ENCODE measurements at places on chromosomes 11 and 22.

DNA sequence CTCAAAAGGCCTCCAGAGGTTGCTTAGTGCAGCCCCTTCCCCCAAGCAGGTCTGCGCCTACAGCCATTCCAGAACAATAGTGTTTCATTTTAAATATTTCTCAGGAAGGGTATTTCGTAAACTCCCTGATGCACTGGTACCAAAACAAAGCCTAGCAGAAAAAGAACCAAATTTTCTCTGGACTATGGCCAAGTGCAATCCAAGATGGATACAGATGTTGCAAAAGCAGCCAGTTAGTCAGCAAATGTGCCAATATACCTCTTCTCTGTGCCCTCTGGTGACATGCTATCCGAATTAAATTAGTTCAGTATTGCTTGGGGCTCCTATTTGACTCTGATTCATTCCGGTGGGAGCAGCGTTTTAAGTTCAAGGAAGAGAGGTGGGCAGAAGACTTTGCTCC lies 247.8 kb downstream of the NTM start:
- no peak for DNase-seq

GRCh38 chr22:35991168-35991567 lies 37.5 kb downstream of the RBFOX2 start:
- no peak for DNase-seq

GRCh38 chr22:48091060-48091650 lies 1328.7 kb downstream of the TBC1D22A start:
- DNase-seq: no peak

DNA sequence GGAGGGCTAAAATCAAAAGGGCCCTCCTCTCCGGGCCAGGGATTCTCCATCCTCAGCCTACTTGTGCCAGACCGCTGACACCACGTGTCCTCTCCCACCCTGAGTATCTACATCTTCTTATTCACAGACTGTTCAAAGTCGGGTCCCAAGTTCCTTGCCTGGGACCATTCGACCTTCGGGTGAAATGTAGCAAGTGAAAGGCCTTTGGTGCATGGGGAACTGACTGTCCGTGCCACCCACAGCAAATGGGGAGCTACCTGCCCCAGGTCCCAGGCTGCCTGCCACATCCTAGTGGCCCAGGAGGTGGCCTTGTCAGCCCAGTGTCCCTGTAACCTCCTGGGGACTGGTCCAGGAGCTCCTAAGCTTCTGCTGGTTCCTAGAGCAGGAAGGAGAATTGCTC lies 67.3 kb downstream of the RTL6 start:
- DNase-seq: no peak

- DNase-seq: no peak
Observed at GRCh38 chr11:111879637-111879960, 258 bp downstream of the CFAP68 start.

- no peak for DNase-seq
Observed at GRCh38 chr11:116104498-116105174, 600.4 kb upstream of the CADM1 start.

DNA sequence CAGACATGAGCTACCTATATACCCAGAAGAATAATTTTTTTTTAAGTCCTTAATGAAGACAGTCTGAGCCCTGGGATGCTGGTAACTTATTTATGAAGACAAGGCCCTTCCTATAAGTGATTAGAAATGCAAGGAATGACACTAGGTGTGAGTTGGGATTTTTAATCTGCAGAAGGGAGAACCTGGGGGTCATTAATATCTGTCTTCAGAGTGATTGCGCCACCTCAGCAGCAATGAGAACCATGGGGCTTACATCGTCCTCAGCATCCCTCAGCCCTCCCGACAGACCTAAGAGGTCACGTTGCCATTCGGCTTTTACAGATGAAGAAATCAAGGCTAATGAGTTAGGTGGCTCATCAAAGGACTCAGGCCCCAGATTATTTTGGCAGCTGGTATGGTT lies 55.6 kb downstream of the MCM5 start:
- no peak for DNase-seq

DNA sequence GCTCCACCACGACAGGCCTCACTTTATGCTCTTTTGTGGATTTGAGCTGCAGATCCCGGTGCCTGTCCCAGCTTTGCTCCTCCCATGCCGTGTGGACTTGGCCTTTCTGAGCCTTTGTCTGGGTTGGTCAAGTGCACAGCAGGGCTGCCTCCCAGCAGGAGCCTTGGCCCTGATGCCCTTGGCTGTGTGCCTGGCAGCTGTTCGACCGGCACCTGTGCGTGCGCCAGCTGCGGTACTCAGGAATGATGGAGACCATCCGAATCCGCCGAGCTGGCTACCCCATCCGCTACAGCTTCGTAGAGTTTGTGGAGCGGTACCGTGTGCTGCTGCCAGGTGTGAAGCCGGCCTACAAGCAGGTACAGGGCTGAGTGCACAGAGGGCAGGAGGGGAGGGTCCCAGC lies 46.5 kb downstream of the MYO7A start:
- DNase-seq: no peak

DNA sequence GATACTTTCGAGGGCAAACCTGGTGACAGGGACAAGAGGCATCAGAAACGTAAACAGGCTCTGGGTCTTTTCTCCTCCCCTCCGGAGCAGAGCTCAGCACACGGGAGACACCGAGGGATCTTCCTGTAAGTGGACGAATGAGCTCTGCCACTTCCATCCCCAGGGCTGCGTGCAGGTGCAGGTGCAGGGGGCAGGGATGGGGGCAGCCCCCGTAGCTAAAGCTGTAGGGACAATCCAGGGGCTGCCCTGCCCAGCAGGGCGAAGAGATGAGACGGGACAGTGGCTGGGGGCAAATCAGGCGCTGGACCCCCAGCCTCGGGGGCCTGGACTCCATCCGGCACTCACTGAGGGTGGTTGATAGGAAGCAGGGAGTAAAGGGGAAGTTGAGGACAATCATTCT lies 505.4 kb downstream of the BRD1 start:
- no peak for DNase-seq

GRCh38 chr11:62752994-62753735 lies 795 bp downstream of the ZBTB3 start:
- DNase-seq: no peak

- no peak for DNase-seq
Observed at GRCh38 chr11:44824300-44824704, 97.5 kb downstream of the TSPAN18 start.

DNA sequence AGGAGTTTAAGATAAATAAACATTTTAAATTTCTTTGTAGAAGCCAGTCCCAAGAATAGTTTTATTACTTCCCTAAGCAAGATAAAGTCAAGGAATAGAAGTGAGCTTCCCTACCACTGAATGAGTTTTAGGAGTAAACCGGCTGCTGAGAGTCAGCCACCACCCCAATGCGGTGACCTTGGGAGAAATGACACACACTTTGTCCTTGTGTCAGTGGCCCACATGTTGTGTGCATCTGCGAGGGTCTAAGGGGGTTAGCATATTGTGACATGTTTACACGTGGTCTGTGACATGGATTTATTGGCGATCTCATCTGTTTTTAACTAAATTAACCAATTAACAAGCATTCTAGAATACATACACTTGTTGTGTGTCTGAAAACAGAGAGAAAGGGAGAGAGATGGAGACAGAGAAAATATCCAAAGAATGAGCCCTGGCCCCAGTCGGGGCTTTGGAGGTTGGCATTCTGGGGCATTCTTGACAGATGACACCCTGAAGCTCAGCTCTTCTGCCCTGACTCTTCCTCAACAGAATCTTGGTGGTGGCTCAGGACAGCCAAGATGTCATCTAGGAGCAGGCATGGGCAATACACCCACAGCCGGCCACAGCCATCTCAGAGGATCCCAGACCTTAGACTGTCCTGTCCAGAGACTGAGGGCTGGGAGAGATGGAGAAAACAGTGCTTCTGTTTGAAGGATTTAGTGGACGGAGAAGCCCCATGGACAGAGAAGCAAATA lies 29.7 kb upstream of the TMPRSS4 start:
- no peak for DNase-seq

DNA sequence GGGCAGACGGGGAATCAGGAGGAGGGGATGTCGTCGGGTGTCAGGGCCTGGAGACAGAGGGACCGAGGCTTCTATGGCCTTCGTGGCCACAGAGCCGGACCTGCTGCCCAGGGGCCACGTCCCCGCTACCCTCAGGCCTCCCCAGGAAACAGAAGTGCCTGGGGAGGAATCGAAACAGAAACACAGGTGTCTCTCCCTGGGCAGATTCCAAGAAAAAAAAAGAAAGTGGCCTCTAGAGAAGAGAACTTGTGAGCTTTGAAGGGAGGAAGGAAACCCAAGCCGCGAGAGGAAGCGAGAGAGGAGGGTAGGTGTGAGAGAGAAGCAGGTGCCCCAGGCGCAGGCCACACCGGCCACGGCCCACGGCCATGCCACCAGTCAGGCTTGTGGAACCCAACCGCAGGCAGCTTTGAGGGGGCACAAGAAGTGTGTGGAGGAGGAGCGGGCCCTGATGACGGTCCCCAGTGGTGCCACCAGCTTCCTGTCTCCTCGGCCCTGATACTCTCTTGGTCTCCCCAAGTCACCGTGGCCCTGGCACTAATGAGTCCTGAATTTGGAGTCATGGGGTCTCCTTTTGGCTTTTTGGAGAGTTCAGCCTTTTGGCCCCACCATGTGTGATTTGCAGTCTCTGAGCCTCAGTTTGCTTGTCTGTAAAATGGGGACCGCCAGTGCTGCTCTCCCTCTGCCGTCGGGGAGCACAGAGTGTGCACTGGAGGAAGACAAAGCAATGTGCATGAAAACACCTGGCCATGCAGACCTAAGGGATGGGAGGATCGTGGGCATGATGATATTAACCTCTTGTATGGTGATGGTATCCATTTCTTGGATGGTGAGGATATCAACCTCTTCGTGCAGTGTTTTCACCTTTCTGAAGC lies 25.2 kb downstream of the LIF start:
- DNase-seq: no peak

DNA sequence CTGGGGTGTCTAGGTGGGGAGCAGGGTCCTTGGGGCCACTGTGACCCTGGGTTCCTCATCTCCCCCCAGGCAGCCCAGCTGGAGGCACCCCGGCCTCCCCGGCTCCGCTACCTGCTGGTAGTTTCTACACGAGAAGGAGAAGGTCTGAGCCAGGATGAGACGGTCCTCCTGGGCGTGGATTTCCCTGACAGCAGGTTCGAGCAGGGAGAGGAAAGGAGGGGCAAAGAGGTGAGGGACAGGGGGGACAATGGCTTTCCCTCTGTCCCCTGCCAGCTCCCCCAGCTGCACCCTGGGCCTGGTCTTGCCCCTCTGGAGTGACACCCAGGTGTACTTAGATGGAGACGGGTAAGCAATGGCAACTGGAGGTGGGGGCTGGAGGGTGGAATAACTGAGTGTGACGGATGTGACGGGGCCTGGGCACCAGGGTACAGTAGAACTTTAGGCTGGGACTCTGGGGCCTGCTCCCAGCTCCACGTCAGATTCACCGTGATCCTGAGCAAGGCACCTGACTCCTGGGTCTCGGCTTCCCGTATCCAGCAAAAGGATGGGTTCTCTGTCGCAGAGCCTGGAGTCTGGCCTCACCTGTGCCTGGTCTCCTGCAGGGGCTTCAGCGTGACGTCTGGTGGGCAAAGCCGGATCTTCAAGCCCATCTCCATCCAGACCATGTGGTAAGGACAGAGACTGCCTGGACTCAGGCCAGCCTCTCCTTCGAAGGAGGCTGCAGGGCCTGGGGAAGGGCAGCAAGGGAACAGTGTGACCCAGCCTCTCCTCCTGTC lies 3.6 kb downstream of the SSH3 start:
- no peak for DNase-seq

DNA sequence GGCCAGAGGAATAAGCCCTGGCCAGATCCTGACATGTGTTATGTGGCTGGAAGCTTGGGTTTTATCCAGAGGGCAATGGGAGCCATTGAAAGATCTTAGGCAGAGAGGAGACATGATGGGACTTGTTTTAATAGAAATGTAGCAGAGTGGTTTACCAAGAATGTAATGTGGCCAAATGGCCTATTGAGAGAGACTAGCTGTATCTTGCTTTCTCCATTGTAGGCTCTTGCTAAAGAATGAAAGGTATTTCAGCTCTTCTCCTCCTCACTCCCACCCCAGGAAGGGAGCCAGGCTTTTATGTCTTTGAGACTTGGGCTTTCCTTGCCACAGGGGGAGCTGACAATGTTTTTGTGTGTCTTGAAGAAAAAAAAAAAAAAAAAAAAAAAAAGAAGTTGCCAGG lies 82.3 kb downstream of the TRIM29 start:
- DNase-seq: no peak

- no peak for DNase-seq
Observed at GRCh38 chr11:102061276-102061675, 14.0 kb downstream of the CFAP300 start.

DNA sequence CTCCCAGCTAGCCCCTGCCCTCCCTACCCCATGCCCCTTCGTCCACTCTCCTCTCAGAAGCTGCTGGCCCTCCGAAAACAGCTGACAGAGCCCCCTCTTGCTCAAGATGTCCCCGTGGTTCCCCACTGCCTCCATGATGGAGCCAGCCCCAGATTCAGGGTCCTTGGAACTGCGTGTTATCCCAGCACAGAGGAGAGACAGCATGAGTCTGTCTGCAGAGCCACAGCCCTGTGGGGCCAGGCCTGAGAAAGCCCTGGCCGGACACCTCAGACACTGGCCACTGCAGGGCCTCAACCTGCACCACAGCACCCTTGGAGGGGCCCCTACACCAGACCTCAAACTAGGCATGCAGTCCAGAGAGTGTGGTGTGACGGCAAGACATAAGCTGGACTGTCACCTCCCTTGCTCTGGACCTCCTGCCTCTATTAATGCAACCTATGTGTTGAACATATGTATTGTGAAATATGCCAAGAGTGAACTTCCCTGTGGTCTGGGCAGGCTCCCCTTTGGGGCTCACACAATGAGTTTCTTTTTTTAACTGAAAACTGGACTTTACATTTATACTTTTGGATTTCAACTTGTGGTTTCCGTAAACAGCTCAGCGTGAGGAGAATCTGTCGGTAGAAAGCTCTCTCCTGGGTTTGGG lies 9.6 kb downstream of the PNPLA5 start:
- no peak for DNase-seq

Data from NB4 (cell line).